EL (cell line): ENCODE measurements at places on chromosomes 4 and X.

DNA sequence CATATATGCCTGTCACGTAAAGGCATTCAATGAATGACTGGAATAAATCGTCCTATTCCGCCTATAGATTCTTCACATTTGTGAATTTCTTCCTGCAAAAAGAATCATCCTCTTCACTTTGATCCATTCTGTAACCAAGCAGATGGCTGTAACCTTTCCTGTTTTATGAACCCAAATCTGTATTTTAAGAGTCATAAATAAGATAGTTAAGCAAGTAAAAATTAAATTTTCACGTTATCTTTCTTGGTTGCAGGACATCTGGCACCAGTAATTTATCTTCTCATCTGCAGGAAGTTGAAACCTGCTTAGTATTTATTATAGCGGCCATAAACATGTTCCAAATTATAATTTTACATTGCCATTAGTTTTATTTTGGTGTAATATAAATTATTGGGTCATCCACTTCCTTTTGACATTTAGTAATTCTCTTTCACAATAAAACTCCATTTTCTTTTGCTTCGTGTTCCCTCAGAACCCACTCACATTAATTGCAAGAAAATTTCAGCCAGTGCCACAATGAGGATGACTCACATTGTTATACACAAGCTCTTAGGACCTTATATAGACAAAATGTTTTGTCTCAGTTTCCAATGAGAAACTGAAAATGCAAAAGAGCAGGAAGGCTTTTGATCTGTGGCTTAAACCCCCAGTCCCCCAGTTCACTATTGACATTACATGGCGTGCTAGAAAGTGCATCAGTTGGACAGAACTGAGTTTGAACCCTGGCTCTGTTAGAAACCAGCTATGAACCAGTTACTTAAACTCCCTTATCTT, 51.1 kb downstream of the TMEM156 start:
- peak; percentile 62 for DNase-seq

DNA sequence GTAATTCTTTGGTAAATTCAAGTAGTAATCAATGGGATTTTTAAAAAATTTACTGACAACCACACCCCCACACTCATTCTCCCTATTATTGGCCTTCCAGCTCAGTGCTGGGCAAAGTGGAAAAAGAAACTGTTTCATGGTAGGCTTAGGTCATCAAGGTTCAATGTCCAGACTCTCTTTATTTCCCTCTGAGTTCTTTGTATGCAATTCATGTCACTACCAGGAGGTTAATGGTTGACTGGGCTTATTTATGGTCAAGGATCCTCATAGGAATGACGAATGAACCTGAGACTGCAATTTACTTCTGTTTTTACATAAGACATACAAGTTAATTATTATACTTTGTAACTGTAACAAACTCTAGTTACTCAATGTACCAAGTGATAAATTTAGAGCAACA, 403.2 kb downstream of the KLHL13 start:
- no peak for DNase-seq

DNA sequence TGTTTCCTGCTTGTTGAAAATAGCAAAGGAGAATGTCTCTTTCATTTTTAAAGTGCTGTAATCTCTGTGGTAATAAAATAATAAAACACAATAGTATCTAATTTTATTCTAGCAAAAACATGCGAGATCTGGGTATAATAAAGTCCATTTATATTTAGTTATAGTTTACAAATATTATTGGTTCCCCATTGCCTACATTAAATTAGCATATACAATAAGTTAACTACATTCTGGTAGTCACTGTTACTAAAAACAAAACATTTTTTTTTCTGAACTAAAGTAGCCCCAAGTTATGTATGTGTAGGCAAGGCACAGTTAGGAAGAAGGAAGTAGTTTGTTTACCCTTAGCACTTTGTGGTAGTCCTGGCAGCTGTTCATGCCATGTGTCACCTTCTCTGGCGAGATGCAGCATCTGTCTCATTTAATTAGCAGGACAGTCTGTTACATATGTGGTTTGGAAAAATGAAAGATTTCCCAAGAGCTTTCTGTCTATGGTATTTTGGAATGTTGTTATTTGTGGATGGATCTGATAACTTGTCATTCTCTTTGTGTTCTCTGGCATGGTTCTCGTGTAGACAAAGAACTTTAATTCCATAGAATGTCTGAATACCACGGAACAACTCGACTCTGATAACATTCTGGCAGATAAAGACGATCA, 231.3 kb upstream of the PITX2 start:
- peak; percentile 94 for DNase-seq

- DNase-seq: no peak
Measured at GRCh38 chr4:84099599-84099998, 399.5 kb downstream of the NKX6-1 start.

DNA sequence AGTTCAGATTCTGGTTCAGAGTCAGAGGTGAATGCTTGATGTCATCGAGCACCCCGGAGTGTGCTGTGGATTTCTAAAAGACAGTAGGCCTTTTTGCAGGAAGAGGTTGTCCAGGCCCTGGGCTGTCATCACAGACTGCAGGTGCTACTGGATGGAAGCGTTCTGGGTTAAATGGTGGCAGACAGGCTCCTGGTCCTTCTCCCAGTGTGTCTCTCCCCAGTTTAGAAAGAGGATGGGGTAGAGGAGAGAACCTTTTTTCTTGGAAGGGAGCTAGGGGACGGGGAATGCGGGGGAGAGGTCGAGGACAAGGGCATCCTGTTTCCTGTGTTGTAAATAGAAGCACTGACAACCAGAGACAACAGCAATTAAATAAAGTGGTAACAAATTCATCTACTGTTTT, 102.3 kb upstream of the NUDT6 start:
- DNase-seq: no peak

GRCh38 chr4:80619070-80619674, 283.6 kb downstream of the CFAP299 start:
- peak; percentile 2 for DNase-seq

DNA sequence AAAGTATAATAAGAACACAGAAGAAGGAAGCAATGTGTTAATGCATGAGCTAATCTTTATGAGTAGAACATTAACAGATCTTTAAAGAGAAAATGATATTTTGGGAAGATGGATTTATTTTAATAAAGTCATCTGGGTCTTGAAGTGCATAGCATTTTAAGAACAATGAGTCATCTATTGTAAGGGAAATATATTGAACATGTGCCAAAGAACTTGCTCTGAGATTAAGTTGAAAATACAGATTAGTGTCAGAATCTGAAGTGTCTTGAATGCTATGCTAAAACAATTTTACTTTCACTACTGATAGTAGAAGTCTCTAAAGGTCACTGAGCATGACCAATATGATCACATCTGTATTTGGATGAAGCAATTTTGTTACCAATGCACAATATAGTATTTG, 776.7 kb upstream of the GRID2 start:
- no peak for DNase-seq
